ENCODE measurements at places on chromosomes 12 and 14.

DNA sequence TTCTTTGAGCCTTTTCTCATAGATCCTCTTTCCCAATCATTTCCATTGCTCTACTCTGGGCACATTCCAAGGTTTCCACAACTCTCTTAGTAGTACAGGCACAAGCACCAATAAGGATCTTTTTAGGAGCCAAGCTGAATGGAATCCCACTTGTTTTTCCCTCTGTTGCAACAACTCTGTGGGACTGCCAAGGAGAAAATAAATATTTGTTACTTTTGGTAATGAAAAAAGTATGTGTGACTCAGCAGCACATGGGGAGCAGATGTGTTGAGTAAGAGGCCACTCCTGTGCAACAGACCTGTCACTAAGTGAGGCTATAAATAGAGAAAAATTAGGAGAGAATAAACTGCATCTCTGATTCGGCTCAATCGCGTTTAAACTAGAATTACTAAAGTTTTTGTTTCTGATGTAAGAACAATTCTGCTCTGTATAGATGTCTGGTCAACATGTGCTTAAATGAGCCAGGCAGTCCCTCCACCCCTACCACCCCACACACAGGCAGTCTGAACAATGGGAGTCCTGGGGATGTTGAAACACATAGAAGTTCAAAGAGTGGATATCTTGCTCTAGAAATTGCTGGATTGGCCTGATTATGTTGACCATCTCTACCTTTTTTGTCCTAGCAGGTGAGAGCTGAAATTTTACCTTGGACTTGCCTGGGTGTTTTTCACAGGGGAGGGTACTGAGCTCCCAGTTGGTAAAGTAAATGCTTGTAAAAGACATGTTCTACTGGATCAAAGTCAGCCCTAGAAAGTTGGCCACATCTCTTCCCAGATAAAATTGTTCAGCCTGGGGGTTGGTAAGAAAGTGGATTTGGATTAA is 244.3 kb upstream of the NOVA1 start:
- DNase-seq, result peak; percentile 75

- no peak for DNase-seq
Measured at GRCh38 chr12:2286047-2286446, 233.3 kb downstream of the CACNA1C start.

- no peak for DNase-seq
Measured at GRCh38 chr12:54369597-54370131, 5.4 kb upstream of the GPR84 start.

DNA sequence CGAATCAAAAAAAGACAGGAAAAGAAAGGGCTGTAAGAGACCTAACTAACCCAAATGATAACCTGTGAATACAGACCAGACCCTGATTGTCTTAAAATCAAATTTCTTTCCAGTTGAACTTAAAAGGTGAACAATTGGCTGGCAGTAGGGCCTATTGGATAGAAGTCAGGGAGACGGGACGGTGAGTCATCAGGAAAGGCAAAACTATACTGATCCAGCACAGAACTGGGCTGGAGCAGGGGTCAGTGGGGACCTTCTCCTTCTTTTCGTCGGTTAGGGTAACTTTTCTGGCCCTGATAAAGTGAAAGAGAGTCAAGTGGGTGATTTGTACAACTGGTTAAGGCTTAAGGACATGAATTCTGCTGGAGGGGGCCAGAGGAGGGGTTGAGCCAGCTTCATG is 84.9 kb upstream of the OTX2 start:
- DNase-seq, result no peak

- DNase-seq, result peak; percentile 6
Measured at GRCh38 chr14:43539210-43539609, 967.9 kb downstream of the FSCB start.

DNA sequence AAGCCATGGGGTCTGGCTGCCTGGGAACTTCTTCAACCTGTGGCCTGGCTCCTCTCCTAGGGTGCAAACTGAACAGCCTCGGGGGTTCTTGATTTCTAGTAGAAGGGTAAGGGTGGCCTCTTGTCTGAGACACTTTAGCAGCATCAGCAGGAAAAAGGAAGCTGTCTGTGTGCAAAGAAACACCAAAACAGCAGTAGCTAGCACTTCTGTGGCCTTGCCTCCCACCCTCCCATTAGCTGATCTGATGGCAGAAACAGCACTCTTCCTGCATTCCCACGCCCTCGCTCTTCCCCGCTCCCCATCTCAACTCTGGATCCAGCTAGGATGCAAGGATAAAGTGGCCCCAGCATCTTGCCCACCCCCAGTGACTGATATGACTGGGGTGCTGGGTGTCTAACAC is 20.7 kb downstream of the SLC7A8 start:
- DNase-seq, result no peak
